ENCODE measurements at places on chromosomes 7 and 10. TPM values are rescaled to one million over a fixed set of nuclear protein-coding genes. Genes with fewer than 3 reads are reported as not detected.

The JCAD gene
- polyA plus RNA-seq, result 8.6 TPM

The GPRIN2 gene
- 10.3 TPM for polyA plus RNA-seq

The NPFFR1 gene
- polyA plus RNA-seq, result 0.31 TPM

- H3K27ac ChIP-seq, result no peak overlapping the region
- peak; percentile 77 for DNase-seq
- H3K4me3 ChIP-seq, result peak overlapping the region; percentile 48
- H3K4me1 ChIP-seq, result no peaks in the 10 kb centered on the region
Observed at GRCh38 chr7:118214051-118214832, 10.3 kb upstream of the ANKRD7 start.

GRCh38 chr7:8094164-8095140 is 125.9 kb downstream of the GLCCI1 start:
- H3K27me3 ChIP-seq, result no peaks in the 10 kb centered on the region
- H3K36me3 ChIP-seq, result no peaks in the 10 kb centered on the region
- no peak overlapping the region for H3K4me3 ChIP-seq
- H3K4me1 ChIP-seq, result peaks cover 3% of the 10 kb centered on the region

DNA sequence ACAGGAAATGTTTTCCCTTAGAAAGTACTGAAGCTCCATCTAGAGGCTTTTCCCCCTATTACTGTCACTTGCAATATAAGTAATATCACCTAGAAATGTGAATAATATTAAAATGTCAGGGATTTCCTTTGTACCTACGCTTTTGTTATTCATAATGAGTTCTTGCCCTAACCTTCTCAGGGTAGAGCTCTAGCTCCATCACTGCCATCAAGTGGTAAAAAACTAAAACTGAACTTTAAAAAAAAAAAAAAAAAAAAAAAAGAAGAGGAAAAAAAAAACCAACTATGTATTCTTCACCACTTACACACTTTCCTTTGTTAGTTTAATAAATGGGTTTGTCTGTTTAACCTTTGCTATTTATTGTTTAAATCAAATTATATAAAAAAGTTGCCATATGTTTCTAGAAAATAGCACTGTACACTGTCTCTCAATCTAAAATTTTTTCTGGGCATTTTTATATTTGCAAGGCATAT is 49.9 kb downstream of the DNAJC1 start:
- H3K4me1 ChIP-seq, result no peaks in the 10 kb centered on the region
- H3K27me3 ChIP-seq, result no peaks in the 10 kb centered on the region
- no peak overlapping the region for H3K27ac ChIP-seq
- DNase-seq, result peak; percentile 8

GRCh38 chr10:6050801-6051445 is 11.2 kb downstream of the IL2RA start:
- no peaks in the 10 kb centered on the region for H3K36me3 ChIP-seq
- peak; percentile 35 for DNase-seq
- H3K27ac ChIP-seq, result no peak overlapping the region
- H3K27me3 ChIP-seq, result peaks cover 9% of the 10 kb centered on the region
- H3K4me3 ChIP-seq, result peak overlapping the region; percentile 26

DNA sequence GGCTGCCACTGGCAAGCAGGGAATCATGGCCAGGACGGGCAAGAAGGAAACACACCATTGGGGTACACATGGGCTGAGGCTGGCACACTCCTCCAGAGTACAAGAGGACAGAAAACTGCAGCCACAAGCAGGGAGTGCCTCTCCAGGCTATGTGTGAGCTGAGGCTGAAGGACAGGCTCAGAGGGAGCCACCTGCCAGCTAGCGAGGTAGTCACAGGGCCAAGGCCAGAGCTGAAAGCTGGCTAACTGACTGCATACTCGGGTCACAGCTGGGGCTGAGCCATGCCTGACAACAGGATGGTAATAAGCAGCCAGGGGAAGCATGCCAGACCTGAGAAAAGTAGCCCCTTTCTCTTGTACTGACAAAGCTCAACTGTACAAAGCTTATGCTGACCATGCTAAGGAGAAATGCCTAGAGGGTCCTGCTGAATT is 52.0 kb downstream of the KIF5B start:
- H3K27me3 ChIP-seq, result no peaks in the 10 kb centered on the region
- H3K27ac ChIP-seq, result no peak overlapping the region
- no peak for DNase-seq
- H3K4me1 ChIP-seq, result peaks cover 9% of the 10 kb centered on the region
- peaks cover 17% of the 10 kb centered on the region for H3K36me3 ChIP-seq

GRCh38 chr10:121637437-121637836 is 39.2 kb upstream of the FGFR2 start:
- H3K27ac ChIP-seq, result no peak overlapping the region
- no peaks in the 10 kb centered on the region for H3K36me3 ChIP-seq
- peaks cover 3% of the 10 kb centered on the region for H3K4me1 ChIP-seq
- H3K27me3 ChIP-seq, result no peaks in the 10 kb centered on the region
- DNase-seq, result no peak

GRCh38 chr10:78766603-78767002 is 302.2 kb upstream of the ZMIZ1 start:
- H3K4me3 ChIP-seq, result no peak overlapping the region
- no peaks in the 10 kb centered on the region for H3K27me3 ChIP-seq
- H3K27ac ChIP-seq, result no peak overlapping the region
- no peaks in the 10 kb centered on the region for H3K4me1 ChIP-seq

- no peaks in the 10 kb centered on the region for H3K36me3 ChIP-seq
- H3K4me3 ChIP-seq, result no peak overlapping the region
- H3K27me3 ChIP-seq, result peaks cover 37% of the 10 kb centered on the region
- no peak overlapping the region for H3K27ac ChIP-seq
Observed at GRCh38 chr7:21173436-21173835, 254.4 kb upstream of the SP4 start.

DNA sequence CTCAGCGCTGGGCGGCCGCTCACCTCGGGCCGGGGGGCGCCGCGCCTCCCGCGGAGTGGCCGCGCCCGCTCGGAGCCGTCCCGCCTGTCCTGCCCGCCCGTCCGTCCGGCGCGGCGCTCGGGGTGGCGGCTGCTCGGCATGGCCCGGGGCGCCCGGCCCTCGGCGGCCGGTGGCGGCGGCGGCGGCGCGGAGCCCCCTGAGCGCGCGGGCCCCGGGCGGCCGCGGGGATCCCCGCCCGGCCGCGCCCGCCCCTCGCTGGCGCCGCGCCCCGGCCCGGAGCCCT is 338 bp downstream of the SDK1 start:
- no peak for DNase-seq
- peaks cover 2% of the 10 kb centered on the region for H3K4me1 ChIP-seq
- no peaks in the 10 kb centered on the region for H3K36me3 ChIP-seq
- H3K27ac ChIP-seq, result no peak overlapping the region
- H3K4me3 ChIP-seq, result no peak overlapping the region

DNA sequence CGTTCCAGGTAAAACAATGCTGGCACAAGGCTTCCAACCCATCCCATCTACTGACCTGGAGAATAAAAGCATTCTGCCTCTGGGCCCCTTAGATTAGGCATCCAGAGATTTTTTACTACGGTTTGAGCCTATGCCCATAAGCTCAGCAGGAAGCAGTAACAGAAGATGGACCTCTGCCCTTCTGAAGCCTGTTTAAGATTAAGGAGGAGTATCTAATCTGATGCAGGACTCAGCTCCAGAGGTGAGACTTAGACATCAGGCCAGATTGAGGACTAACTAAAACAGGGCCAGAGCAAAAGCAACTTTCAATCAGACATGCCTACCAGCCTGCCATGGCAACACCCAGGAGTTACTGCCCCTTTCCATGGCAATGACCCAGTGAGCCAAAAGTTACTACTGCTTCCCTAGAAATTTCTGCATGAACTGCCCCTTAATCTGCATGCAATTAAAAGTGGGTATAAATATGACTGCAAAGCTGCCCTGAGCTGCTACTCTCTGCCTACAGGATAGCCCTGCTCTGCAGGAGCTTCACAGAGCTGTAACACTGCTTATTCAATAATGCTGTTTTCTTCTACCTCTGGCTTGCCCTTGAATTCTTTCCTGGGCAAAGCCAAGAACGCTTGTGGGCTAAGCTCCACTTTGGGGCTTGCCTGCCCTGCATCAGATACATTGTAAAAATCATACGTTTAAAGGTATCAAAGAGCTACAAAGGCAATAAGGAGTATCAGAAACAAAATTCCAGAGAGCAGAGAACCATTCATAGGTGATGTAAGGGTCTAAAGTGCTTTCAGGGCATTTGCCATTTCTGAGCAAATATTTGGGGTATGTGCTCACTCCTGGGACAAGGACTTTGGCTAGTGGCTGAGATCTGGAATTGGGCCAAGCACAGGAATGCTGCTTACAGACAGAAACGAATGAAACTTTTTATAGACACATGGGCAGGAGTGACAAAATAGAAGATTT is 25.0 kb upstream of the CNNM1 start:
- peaks cover 3% of the 10 kb centered on the region for H3K27me3 ChIP-seq
- H3K27ac ChIP-seq, result no peak overlapping the region
- H3K4me3 ChIP-seq, result no peak overlapping the region
- no peaks in the 10 kb centered on the region for H3K4me1 ChIP-seq

- no peaks in the 10 kb centered on the region for H3K27me3 ChIP-seq
- no peak overlapping the region for H3K4me3 ChIP-seq
- H3K36me3 ChIP-seq, result no peaks in the 10 kb centered on the region
- DNase-seq, result no peak
- H3K4me1 ChIP-seq, result peaks cover 5% of the 10 kb centered on the region
Observed at GRCh38 chr10:12416344-12417050, 67.2 kb downstream of the CAMK1D start.

DNA sequence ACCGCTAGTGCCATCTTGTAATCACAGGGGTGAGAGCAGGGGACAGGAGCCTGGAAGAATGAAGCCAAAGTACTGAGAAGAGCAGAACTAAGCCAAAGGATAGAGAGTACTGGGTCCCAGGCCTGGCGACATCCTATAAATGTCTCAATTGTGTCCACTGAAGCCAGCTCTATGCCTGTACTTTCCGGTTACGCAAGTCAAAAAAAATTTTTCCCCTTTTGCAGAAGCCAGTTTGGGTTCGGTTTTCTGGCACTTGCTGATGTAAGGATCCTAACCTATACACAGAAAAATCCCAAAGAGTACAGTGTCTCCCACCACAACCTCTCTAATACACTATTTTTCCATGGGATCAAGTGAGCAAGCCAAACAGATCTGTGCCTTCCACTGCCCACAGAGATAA is 61.1 kb downstream of the PLXNA4 start:
- no peak for DNase-seq
- H3K4me1 ChIP-seq, result no peaks in the 10 kb centered on the region
- no peak overlapping the region for H3K4me3 ChIP-seq
- H3K27ac ChIP-seq, result no peak overlapping the region
- peaks cover 6% of the 10 kb centered on the region for H3K27me3 ChIP-seq

DNA sequence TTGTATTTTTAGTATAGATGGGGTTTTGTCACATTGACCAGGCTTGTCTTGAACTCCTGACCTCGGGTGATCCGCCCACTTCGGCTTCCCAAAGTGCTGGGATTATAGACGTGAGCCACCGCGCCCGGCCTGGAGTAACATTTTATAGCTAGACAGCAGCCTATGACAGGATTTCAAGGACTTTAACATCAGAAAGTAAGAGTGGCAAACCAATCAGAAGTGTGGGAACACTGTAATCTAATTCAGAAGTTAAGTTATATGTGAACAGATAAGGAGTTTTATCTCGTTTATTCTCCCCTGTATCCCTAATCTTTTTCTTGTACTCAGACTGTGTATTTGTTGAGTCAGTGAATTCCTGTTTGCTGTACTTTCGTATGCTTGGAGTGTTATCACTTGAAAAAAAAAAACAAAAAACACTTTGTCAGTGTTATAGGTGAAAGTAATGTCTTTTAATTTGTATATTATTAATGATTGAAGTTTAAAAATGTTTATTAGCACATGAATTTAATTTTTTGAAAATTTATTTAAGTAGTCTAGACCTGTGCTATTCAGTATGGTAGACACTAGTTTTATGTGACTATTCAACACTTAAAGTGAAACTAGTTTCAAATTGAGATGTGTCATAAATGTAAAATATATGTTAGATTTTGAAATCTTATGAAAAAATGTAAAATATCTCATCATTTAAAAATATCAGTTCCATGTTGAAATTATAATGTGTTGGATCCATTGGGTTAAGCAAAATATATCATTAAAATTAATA is 38.6 kb downstream of the RSBN1L start:
- H3K36me3 ChIP-seq, result peaks cover 4% of the 10 kb centered on the region
- DNase-seq, result peak; percentile 58
- no peaks in the 10 kb centered on the region for H3K4me1 ChIP-seq
- H3K27ac ChIP-seq, result no peak overlapping the region
- no peaks in the 10 kb centered on the region for H3K27me3 ChIP-seq

DNA sequence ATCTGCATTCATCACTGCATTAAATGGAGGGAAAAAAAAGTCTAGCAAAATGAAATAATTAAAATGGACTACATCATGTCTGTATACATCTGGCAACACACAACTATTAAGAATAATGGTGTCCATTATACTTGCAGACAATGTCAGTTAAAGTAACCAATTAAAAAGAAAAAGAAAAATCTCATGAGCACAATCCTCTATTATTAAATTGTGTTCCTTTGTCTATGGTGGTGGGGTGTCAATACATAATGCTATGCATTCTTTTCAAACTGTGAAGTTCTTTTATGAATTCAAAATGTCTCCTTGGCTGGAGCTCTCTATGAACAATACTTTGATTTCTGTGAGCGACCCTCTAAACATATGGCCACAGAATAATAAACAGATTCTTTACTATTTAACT is 63.5 kb downstream of the NRP1 start:
- peaks cover 3% of the 10 kb centered on the region for H3K36me3 ChIP-seq
- no peak overlapping the region for H3K4me3 ChIP-seq
- DNase-seq, result no peak
- no peaks in the 10 kb centered on the region for H3K27me3 ChIP-seq
- H3K27ac ChIP-seq, result no peak overlapping the region

GRCh38 chr7:20624666-20625385 is 9.4 kb downstream of the ABCB5 start:
- H3K4me3 ChIP-seq, result no peak overlapping the region
- peak; percentile 5 for DNase-seq
- H3K27me3 ChIP-seq, result no peaks in the 10 kb centered on the region
- H3K4me1 ChIP-seq, result no peaks in the 10 kb centered on the region
- H3K36me3 ChIP-seq, result no peaks in the 10 kb centered on the region

GRCh38 chr10:34580643-34581042 is 234.5 kb downstream of the PARD3 start:
- H3K4me3 ChIP-seq, result no peak overlapping the region
- DNase-seq, result no peak
- no peak overlapping the region for H3K27ac ChIP-seq
- H3K27me3 ChIP-seq, result no peaks in the 10 kb centered on the region

DNA sequence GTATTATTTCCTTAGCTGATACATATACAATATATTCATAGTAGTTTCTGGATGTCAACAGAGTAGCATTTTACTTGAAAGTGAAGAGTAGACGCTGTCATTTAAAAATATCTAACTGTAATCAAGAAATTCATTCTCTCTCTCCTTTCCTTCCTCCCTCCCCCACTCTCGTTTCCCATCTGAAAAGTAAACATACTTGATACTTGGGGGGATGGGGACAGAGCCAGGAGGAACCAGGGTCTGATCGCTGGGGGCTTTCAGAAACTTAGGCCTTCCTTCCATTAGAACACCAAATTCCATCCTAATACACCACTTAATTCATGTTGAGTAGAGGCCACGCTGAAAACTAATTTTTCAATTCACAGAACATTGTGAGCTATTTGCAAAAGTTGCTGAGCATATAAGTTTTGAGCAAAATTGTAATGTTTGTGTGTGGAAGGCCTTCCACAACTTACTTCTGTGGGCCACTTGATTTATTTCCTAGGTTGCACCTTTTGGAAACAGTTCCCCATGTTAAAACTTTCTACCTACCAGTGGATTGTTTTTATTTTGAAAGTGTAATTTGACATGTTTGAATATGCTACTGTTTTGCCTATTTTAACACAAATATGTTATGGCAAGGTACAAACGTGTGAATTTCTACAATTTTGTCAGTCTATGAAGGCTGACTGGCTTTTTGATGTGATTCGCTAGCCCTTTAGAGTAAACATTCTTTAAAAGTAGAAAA is 35.2 kb downstream of the CNPY1 start:
- no peaks in the 10 kb centered on the region for H3K36me3 ChIP-seq
- H3K27me3 ChIP-seq, result peaks cover 81% of the 10 kb centered on the region
- peaks cover 5% of the 10 kb centered on the region for H3K4me1 ChIP-seq
- H3K4me3 ChIP-seq, result no peak overlapping the region
- H3K27ac ChIP-seq, result no peak overlapping the region
